ENCODE measurements at places on chromosomes 2 and 18. TPM values are rescaled to one million over a fixed set of nuclear protein-coding genes. Genes with fewer than 3 reads are reported as not detected.

- DNase-seq = no peak
Measured at GRCh38 chr2:174485788-174486562, 854 bp downstream of the GPR155 start.

- DNase-seq = no peak
Measured at GRCh38 chr2:219087361-219087760, 26.6 kb upstream of the IHH start.

GRCh38 chr2:196274387-196274809 lies 103.0 kb upstream of the STK17B start:
- peak; percentile 62 for DNase-seq

- no peak for DNase-seq
Measured at GRCh38 chr2:145622285-145622684, 1102.4 kb upstream of the ZEB2 start.

GRCh38 chr2:71614976-71615766 lies 161.8 kb downstream of the DYSF start:
- no peak for DNase-seq

GRCh38 chr2:53787614-53788289 lies 908 bp downstream of the ERLEC1 start:
- DNase-seq = peak; percentile 26

- DNase-seq = peak; percentile 47
Measured at GRCh38 chr2:52862801-52863200, 904.8 kb upstream of the CHAC2 start.

DNA sequence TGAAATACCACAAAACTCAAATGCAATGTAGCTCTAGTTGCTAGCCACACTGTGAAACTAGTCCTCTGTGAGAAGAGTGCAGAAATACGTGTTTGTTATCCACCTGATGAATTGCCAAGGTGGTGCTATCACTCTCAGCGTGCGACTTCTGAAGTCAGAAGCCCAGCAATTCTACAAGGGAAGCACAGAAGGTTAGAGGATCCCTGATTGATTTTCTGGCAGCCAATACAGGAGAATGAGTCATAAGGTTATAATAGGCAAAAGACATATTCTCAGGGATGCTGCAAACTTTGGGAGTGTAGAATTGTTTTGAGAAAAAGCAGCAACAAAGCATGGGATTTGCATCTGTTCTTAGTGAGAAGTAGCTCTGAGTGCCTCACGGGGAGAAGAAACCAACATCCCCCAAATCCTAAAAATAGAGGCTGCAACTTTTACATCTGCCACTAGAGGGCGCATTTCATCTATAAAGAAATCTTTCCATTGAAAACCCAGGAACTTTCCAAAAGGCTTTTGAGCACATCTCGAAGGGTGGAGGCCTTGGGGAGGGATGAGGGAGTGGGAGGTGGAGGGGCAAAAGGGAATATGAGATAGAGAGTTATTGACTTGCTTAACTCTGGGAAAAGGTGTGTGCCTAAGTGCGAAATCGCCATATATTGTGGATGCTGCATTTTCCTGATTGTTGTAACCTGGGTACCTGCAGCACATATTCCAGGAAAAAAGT lies 78.0 kb downstream of the TMEM182 start:
- peak; percentile 13 for DNase-seq

DNA sequence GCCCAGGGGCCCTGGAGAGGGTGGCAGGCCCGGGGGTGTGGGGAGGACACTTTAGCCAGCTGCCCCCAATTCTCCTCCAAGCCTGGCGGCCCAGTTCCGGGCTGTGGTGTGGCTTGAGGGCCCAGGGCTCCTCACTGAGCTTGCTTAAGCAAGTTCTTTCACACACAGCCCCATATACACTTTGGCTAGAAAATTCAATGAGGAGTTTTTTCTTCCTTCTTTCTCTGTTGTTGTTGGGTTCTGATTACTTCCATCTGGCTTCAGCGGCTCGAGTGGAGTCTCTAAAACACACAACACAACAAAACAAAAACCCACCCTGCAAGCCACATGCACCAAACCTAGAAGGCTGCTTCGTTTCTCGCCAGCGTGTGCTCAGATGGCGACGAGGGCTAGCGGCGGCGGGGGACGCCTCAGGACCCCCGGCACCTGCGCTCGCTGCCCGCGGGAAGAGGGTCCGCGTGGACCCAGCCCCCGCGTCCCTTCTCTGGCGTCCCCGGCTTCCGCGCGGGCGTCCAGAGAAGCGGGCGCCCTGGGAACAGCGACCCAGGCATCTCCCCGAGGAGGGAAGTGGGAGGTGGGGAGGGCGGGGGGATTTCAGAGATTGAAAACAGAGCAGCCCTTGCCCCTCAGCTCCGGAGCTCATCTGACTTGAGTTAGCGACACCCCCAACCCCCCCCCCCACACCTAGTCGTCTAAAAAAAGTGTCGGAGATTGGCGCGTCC lies 577 bp upstream of the GLI2 start:
- DNase-seq = no peak

- peak; percentile 74 for DNase-seq
Measured at GRCh38 chr2:196263181-196263747, 91.9 kb upstream of the STK17B start.

- peak; percentile 65 for DNase-seq
Measured at GRCh38 chr2:34408100-34408499, 809.0 kb upstream of the FAM98A start.

- no peak for DNase-seq
Measured at GRCh38 chr18:77733292-77733903, 483.8 kb downstream of the GALR1 start.

Gene GRHL1
- 4.0 TPM for total RNA-seq

Gene EPB41L3
- 40.8 TPM for total RNA-seq

Gene PSMA8
- total RNA-seq = not detected

Gene INHA
- total RNA-seq = not detected

Gene ANO7
- total RNA-seq = 1.8 TPM

Gene SIX2
- 0.35 TPM for total RNA-seq

Gene TEX261
- total RNA-seq = 40.7 TPM

Gene MYO3B
- total RNA-seq = 10.6 TPM

Gene GCG
- not detected for total RNA-seq

Gene CNDP1
- 0.05 TPM for total RNA-seq

Measured in renal cortical epithelial cell (primary cell).